ENCODE measurements at places on chromosomes 12 and 14. TPM values are rescaled to one million over a fixed set of nuclear protein-coding genes. Genes with fewer than 3 reads are reported as not detected.

The FAM181A gene
- not detected for total RNA-seq

The CMTM5 gene
- not detected for total RNA-seq

The LRCOL1 gene
- total RNA-seq: not detected

The TULP3 gene
- 8.3 TPM for total RNA-seq

The CARMIL3 gene
- 1.4 TPM for total RNA-seq

The LYZ gene
- 8.5 TPM for total RNA-seq

The GPD1 gene
- 0.54 TPM for total RNA-seq

The FOXM1 gene
- total RNA-seq: 0.84 TPM

The ACSS3 gene
- not detected for total RNA-seq

GRCh38 chr12:13023811-13024530 lies 20.2 kb upstream of the FAM234B start:
- no peaks in the 10 kb centered on the region for H3K4me1 ChIP-seq
- no peak overlapping the region for H3K27ac ChIP-seq
- no peak for DNase-seq
- no peak overlapping the region for H3K4me3 ChIP-seq

GRCh38 chr12:81465876-81466275 lies 293.3 kb downstream of the PPFIA2 start:
- no peaks in the 10 kb centered on the region for H3K27me3 ChIP-seq
- H3K4me1 ChIP-seq: no peaks in the 10 kb centered on the region
- no peak overlapping the region for H3K4me3 ChIP-seq
- DNase-seq: no peak
- no peak overlapping the region for H3K27ac ChIP-seq

GRCh38 chr12:25884024-25884919 lies 74.2 kb upstream of the RASSF8 start:
- no peaks in the 10 kb centered on the region for H3K4me1 ChIP-seq
- no peak for DNase-seq
- no peaks in the 10 kb centered on the region for H3K27me3 ChIP-seq
- no peaks in the 10 kb centered on the region for H3K36me3 ChIP-seq
- H3K27ac ChIP-seq: no peak overlapping the region
- H3K4me3 ChIP-seq: no peak overlapping the region

DNA sequence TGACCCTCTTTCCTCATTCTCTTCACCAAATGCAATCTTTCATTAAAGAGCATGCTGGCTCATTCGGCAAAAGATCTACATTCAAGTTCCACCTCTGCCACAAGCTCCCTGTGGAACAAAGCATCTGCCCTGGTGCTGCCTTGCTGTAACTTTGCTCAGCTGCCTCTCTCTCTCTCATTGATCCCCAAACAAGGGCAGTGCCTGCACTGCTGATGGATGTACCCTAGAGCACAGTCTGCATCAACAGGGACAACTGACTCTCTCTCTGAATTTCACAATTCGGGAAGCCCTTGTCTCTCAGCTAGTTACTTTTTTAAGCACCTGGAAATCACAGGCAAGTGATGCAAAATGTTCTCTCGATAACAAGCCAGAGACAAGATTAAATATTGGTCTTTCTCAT lies 174.0 kb upstream of the DIO2 start:
- no peaks in the 10 kb centered on the region for H3K36me3 ChIP-seq
- H3K4me3 ChIP-seq: no peak overlapping the region
- H3K4me1 ChIP-seq: no peaks in the 10 kb centered on the region
- DNase-seq: no peak
- no peaks in the 10 kb centered on the region for H3K27me3 ChIP-seq
- no peak overlapping the region for H3K27ac ChIP-seq

DNA sequence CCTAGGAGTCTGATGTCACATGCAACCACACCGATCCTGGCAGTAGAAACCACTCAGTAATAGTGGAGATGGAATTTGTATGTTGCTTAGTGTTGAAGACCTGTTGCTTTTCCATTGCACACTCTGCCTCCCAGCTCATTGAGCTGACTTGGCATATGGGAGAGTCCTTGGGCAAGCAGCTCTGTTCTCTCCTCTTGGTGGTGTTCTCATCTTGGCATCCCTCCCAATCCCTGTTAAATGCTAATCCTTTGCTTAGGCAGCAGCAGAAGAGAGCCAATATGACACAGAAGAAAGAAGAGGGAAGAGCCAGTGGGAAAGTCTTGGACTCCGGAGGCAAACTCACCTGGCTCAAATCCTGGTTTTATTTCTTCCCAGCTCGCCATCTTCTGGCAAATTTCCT lies 178.0 kb upstream of the CAND1 start:
- no peak overlapping the region for H3K4me3 ChIP-seq
- H3K36me3 ChIP-seq: no peaks in the 10 kb centered on the region
- DNase-seq: no peak
- H3K27me3 ChIP-seq: no peaks in the 10 kb centered on the region
- H3K27ac ChIP-seq: no peak overlapping the region

DNA sequence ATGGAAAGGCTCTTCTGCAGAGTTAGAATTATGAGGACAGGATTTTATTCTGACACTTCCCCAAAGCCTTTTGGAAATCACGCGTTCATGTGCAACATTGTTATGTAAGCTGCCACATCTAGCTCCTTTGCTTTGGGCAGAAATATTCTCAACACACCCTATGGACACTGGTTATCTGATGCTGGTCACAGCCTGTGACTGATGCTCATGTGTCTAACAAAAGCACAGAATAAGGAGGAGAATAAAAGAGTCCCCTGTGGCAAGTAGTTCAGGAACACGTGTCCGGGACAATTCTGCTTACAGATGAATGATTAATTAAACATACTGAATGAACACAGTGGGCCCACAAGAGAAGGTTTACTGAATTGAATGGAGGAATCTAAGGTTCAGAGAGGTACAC lies 22.1 kb downstream of the FOXN3 start:
- no peak for DNase-seq
- H3K4me3 ChIP-seq: no peak overlapping the region
- H3K27ac ChIP-seq: no peak overlapping the region
- H3K27me3 ChIP-seq: no peaks in the 10 kb centered on the region

DNA sequence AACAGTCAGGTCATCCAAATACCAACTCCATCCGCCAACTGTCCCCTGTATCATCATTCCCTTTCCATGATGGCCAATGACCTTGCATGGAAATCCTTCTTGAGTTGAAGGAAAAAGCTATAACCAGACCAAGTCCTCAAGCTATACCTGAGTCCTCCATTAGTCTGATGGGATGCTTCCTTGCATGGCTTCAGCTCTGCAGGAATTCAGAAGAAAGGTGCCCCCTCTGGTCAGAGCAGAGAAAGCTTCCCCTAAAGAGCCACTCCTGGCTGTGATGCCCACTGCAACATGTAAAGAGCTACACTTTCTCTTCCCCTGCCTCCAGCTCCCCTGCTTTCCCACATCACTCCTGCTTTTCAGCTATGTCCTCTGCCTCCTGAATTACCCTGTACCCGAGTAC lies 43.1 kb upstream of the FKBP4 start:
- H3K4me1 ChIP-seq: no peaks in the 10 kb centered on the region
- no peak overlapping the region for H3K4me3 ChIP-seq
- no peak for DNase-seq
- H3K27me3 ChIP-seq: peaks cover 26% of the 10 kb centered on the region
- H3K27ac ChIP-seq: no peak overlapping the region

- H3K27ac ChIP-seq: no peak overlapping the region
- H3K4me1 ChIP-seq: no peaks in the 10 kb centered on the region
- no peak for DNase-seq
- H3K4me3 ChIP-seq: no peak overlapping the region
These were observed 1.5 kb upstream of the KRT1 start for GRCh38 chr12:52681526-52682380.

DNA sequence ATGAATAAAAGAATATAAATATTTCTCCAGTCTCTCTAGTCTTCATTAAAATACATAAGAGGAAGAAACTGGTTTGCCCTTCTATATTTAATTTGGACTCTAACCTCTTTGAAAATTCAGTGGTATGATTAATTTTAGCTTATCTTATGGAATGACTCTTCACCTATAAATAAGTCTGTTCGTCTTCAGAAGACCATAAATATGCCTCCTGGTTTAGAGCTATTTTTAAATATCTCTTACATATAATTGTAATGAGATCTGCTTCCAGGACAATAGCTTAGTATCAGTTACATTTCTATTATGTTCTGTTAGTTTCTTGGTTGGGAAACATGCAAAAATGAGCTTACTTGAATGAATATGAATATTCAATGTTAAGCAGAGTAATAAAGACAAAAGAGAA lies 257.5 kb upstream of the HMGA2 start:
- DNase-seq: no peak
- no peak overlapping the region for H3K27ac ChIP-seq
- H3K27me3 ChIP-seq: no peaks in the 10 kb centered on the region
- no peak overlapping the region for H3K4me3 ChIP-seq
- no peaks in the 10 kb centered on the region for H3K36me3 ChIP-seq

DNA sequence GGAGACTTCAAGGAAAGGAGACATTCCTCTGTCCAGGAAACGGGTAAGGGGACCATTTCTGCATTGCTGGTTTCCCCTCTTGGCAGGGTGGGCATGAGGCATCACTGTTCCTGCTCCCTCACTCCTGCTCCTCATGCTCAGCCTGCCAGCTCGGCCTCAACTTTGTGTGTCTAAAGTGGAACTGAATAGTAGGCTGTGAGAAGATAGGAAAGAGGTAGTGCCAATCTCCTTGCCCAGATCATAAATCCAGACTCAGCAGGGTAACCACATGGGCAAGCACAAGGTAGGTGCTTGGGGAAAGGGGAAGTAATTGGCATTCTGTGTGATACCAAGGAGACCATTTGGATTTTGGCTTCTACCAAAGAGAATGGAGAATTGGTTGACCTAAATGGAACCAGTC lies 2.6 kb downstream of the LTB4R start:
- peak overlapping the region; percentile 16 for H3K4me3 ChIP-seq
- H3K36me3 ChIP-seq: no peaks in the 10 kb centered on the region
- H3K27ac ChIP-seq: no peak overlapping the region
- no peaks in the 10 kb centered on the region for H3K27me3 ChIP-seq
- DNase-seq: no peak
- H3K4me1 ChIP-seq: peaks cover 38% of the 10 kb centered on the region

DNA sequence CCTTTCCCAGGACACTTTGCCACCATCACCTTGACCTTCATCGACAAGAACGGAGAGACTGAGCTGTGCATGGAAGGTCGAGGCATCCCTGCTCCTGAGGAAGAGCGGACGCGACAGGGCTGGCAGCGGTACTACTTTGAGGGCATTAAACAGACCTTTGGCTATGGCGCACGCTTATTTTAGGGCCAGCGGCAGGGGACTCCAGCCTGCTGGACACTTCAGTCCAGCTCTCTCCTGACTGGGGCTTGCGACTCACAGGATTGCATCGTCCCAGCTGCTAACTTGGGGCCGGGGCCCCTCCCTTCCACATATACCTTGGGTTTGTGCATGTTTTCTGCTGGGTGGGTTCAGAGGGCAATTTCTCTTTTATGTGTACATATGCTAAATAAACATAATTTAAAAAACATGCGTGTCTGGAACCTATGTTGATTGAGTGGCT lies 11.2 kb downstream of the AHSA1 start:
- no peaks in the 10 kb centered on the region for H3K27me3 ChIP-seq
- H3K27ac ChIP-seq: no peak overlapping the region
- no peak overlapping the region for H3K4me3 ChIP-seq
- H3K36me3 ChIP-seq: no peaks in the 10 kb centered on the region

DNA sequence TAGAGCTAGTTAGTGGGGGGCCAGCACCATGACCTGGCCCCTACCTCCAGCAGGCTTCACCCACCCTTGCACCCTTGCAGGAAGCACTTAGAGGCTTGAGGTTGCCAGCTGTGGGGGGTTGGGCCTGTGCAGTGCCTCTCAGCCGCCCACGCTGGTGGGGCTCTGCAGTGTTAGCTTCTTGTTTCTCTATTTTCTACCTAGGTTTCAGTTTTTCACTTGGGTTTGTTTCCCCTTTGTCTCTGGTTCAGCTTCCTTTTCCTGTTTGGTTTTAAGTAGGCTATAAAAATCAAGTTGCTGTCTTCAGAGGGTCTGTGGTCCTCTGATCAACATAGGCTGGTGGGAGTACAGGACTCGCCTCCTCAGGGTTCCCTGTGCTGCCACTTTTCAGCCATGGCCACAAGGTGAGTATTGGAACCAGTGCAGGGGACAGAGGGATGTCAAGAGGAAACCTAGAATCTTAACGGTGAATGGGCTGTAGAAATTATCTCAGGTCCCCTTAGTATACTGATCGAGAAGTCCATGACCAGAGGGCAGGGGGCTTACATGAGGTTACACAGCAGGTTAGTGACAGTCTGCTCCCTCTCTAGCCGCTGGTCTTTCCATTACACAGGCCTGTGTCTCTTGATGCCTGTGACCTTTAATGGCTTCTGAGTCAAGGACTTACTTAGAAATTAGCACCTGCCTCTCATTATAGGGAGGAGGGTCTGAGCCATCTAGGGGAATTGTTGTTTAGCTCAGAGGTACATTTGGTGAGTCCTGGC lies at the start of gene EVL:
EVL (plus strand) TSS at position 312 of the 761 bp plus-strand sequence; CDS start at position 391, 79 bp downstream.
- H3K4me3 ChIP-seq: peak within 1 kb of the TSS; percentile 92
- peak; percentile 87 for DNase-seq
- no peaks in the 10 kb centered on the region for H3K27me3 ChIP-seq
- H3K36me3 ChIP-seq: no peaks in the 10 kb centered on the region
- H3K4me1 ChIP-seq: peaks cover 57% of the 10 kb centered on the region

GRCh38 chr12:50579757-50580267 lies 75.0 kb downstream of the DIP2B start:
- H3K27ac ChIP-seq: no peak overlapping the region
- H3K4me3 ChIP-seq: no peak overlapping the region
- DNase-seq: peak; percentile 12
- no peaks in the 10 kb centered on the region for H3K27me3 ChIP-seq

All from B cell (primary cell).